Right cardiac atrium (tissue), 5 donors: ENCODE measurements at places on chromosomes 1 and 21. TPM values are rescaled to one million over a fixed set of nuclear protein-coding genes. Genes with fewer than 3 reads are reported as not detected.

The BSND gene
- not detected for total RNA-seq

DNA sequence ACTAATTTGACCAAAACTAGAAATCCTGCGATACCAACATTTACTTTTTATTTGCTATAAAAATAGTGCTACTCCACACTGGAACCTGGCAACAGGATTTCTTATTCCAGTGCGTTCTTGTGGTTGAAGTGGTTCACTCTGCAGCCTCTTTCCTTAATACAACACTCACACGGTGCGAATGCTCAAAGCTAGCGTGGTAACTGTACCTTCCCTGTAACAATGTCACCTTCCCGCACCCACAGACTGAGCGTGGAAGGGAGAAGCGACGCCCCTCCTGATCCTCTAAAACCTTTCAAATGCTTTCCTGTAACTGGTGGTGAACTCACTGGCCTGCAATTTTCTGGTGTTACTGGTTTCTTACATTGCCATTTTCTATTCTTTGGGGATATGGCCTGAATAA lies 132.2 kb downstream of the LRRC53 start:
- no peak for DNase-seq

- no peak for DNase-seq
Measured at GRCh38 chr1:118271883-118272282, 86.9 kb upstream of the SPAG17 start.

DNA sequence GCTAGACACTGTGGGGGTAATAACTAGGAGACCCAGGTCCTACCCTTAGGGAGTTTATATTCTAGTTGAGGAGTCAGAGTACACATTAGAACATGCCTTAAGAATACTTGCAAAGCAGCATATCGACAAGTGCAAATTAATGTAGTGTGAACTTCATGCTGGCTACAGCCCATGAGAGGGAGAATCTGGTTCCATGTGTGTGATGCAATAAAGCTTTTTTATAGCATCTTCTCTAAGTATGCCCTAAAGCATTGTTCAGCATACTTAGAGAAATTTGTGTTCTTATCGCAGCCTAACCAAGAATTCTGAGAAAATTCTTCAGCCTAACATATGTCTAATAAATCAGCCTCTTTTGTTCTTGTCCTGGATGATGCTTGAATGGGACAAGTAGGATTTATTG lies 95.5 kb downstream of the SDCCAG8 start:
- DNase-seq, result no peak

GRCh38 chr21:14881863-14882499 lies 182.8 kb downstream of the NRIP1 start:
- no peak for DNase-seq

The GOLPH3L gene
- 21.7 TPM for total RNA-seq

The STIL gene
- total RNA-seq, result 0.89 TPM

GRCh38 chr1:53376742-53377437 lies 49.0 kb upstream of the LRP8 start:
- no peak for DNase-seq

DNA sequence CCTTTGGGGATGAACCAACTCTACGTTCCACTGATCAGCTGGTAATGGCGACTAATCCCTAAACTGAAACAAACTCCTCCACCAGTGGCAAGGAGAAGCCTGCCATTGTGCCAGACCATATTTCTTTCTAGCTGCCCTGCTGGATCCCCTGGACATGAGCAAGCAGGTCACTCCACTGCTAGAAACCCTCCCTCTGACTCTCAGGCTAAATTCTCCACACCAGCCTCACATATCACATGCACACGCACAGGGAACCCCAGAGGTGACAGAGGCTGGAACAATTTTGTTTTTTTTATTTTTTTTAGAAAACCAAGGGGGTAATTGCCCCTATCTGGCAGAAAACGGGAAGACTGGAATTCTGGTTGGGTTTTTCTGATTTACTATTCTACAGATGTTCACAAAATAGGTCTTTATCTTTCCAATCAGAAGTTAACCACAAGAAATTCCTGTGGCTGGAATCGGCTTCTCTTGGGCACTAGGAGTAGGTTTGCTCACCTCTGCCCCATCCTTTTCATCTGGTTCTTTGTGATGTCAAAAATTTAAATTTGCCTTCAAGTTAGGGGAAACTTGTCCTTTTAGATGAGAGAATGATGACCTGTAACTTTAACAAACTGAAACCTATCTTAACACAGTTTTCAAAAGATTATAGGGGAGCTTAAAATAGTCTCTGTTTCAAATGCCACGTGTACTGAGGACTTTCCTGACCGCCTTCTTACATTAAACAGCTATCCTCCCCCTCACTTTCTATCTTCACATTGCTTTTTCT lies 258.1 kb downstream of the SDCCAG8 start:
- DNase-seq, result no peak

GRCh38 chr1:36542962-36543515 lies 60.3 kb upstream of the CSF3R start:
- no peak for DNase-seq

The CNIH3 gene
- 2.1 TPM for total RNA-seq

- DNase-seq, result no peak
Measured at GRCh38 chr21:36806103-36806502, 107.2 kb downstream of the SIM2 start.

The EDARADD gene
- total RNA-seq, result 0.18 TPM

DNA sequence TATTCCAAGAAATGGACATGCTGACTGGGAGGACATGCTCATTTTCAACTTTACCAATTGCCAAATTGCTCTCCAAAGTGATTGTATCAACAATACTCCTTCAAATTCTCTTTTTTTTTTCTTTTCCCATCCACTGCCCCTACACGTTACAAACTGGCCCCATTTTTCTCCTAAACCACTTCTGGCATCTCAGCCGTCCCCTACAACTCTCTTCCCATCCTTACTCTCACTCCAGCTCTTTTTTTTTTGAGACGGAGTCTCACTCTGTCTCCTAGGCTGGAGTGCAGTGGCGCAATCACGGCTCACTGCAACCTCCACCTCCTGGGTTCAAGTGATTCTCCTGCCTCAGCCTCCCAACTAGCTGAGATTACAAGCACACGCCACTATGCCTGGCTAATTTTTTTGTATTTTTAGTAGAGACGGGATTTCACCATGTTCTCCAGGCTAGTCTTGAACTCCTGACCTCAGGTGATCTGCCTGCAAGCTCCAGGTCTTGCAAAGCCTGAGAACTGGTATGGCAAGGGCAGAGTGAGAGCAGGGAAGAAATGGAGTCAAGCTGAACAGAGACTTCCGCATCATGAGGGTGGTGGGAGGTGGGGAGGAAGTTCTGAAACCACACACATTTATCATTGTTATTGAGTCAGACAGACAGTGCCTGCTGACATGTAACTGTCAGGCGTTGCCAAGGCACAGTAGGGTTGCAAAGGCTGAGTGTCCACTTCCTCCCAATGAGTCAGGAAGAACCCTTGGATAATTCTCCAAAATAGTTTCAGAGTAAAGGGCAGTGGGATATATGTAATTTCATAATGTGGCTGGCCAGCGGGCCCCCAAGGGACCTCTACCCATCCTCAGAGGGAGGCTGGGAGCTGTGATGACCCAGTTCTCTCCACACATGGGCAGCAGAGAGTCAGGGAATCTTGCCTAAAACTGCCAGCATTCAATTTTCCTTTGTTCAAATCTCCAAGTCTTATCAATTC lies 17.4 kb downstream of the CELA3A start:
- no peak for DNase-seq

DNA sequence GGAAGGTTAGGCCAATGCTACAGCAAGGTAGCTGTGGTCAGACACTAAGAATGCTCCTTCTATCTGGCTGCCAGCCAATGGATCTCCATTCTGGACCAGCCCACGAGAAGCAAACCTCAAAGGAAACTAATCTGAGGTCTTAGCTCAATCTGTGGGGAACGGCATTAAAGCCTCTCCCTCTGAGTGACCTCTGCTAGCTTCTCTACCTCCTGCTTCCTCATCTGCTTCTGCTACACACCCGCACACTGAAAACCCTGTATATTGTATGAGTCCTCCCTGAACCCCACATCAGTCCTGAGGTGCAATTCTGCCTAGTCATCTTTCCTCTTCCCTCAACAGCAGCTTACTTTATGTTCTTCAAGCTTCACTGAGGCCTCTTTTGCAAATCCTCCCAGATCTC lies 6.9 kb upstream of the GALE start:
- DNase-seq, result no peak

- DNase-seq, result no peak
Measured at GRCh38 chr1:6484826-6485167, 6.7 kb downstream of the PLEKHG5 start.

GRCh38 chr1:218139761-218140160 lies 145.3 kb upstream of the RRP15 start:
- no peak for DNase-seq

- no peak for DNase-seq
Measured at GRCh38 chr1:94383966-94384408, 34.2 kb upstream of the ABCD3 start.

- DNase-seq, result no peak
Measured at GRCh38 chr1:98693385-98693784, 31.9 kb downstream of the SNX7 start.

DNA sequence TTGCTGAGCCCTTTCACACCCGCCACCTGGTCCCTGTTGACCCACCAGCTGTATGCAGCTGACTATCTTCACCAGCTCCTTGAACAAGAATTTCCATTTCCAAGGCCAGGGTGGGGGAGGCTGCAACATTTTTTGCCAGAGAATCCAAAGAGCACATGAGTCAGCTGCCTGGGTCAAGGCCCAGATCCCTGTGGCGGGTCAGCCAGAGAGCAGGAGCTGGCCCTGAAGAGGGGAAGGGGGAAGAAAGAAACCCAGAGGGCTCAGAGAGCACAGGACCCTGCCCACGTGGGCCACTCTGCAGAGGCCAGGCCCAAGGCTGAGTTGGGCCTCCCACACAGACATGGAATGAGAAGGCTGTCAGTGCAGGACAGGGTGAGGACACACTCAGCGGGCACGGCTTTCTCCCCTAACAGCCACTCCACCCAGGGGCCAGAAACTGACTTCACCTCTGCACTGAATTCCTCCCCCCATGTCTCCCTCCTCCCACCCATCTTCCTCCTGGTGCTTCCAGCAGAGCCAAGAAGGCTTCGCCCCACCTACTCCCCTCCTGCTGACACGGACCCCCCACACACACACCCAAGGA lies 28.9 kb downstream of the S100A6 start:
- peak; percentile 93 for DNase-seq

The OR6N1 gene
- not detected for total RNA-seq

GRCh38 chr1:69852706-69853105 lies 285.0 kb downstream of the LRRC7 start:
- DNase-seq, result no peak

GRCh38 chr21:36852293-36852692 lies 114.2 kb downstream of the HLCS start:
- DNase-seq, result no peak

DNA sequence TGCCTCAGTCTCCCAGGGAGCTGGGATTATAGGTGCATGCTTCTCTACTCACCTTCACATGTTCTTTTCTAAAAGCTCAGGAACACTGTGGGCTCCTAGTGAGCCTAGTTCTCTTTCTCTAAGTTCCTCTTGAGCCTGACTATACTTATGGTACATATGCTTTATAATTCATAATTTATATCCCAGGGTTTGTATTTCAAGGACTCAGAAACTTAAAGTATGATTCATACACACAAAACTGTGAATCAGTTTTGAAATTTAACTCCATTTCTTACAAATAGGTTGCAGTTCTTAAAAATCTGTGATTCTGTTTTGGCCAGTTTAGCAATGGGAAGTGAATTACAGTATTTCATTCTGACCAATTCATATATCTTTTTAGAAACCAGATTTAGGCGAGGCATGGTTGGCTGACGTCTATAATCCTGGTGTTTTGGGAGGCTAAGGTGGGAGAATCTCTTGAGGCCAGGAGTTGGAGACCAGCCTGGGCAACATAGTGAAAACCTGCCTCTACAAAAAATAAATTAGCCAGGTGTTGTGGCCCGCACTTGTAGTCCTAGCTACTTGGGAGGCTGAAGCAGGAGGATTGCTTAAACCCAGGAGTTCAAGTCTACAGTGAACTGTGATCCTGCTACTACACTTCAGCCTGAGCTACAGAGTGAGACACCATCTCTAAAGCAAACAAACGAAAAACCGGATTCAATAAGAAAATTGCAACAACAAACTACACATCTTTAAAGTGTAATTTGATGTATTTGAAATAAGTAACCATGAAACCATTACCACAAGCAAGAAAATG lies 15.6 kb downstream of the RASAL2 start:
- DNase-seq, result no peak

The NFASC gene
- 94.2 TPM for total RNA-seq

DNA sequence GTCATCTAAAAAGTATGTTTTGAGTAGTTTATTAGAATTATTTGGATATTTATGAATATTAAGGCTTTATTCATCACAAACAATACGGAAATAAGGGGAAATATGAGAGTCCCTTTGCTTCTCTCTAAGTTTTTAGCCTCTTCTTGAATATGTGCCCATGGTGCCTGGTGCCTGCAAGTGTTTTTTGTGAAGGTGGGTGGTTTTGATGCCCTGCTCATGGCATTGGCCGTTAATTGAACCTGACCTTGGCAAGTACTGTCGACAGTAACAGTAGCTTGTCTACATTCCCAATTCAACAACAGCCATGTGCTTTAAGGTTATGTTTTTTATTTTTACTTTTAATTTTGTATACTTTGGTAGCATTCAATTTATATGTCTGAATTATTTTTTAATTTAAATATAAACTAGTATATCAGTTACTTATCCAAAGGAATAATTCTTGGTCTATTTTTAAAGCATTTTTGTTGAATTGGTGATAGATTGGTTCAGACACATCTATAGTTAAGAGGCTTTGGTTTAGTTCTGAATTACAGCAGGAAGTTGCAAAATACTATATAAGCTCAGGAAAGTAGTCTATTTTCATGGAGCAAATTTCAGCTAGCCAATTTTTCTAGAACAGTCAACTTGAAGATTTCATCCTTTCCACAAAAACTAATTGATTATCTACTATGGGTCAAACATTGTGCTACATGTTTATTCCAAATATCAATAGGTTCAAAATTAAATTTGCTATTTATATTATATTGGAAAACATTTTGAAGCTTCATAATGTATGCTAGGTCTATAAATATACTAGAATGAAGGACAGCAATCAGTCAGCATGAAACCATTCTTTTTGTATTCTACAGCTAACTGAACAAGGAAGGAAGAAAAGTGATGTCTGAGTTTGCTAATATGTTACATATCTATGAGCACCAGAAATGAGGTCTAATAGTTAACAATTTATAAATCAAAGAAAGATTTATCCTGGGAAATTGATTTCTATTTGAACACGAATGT lies 184.4 kb downstream of the MRPL39 start:
- no peak for DNase-seq

- DNase-seq, result no peak
Measured at GRCh38 chr1:60857851-60858250, 224.5 kb upstream of the NFIA start.

The CDA gene
- 2.2 TPM for total RNA-seq

The SH2D1B gene
- total RNA-seq, result not detected

- peak; percentile 58 for DNase-seq
Measured at GRCh38 chr1:211829343-211830054, 1.1 kb downstream of the LPGAT1 start.

DNA sequence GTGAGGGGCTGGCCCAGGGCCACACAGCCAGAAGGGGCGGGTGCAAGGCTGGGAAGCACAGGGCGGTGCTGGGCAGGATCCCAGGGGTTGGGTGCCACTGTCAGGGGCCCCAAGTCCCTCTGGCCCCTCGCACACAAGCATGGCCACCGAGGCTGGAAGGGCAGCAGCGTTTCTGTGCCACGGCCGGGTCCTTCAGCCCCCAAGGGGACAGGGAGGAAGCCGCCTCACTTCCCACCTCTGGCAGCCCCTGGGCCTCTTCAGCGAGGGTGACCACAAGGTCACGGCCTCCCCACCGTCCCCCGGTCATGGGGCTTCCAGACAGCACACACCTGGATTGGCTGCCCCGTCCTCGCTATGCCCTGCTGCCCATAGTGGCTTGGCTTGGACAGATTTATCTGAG lies 77.1 kb upstream of the TTC34 start:
- DNase-seq, result no peak

GRCh38 chr1:84260852-84261518 lies 40.5 kb upstream of the SAMD13 start:
- no peak for DNase-seq
